Activated CD8-positive, alpha-beta memory T cell treated with anti-CD3 and anti-CD28 coated beads for 4 hours (primary cell): ENCODE measurements at places on chromosomes 2 and 18.

DNA sequence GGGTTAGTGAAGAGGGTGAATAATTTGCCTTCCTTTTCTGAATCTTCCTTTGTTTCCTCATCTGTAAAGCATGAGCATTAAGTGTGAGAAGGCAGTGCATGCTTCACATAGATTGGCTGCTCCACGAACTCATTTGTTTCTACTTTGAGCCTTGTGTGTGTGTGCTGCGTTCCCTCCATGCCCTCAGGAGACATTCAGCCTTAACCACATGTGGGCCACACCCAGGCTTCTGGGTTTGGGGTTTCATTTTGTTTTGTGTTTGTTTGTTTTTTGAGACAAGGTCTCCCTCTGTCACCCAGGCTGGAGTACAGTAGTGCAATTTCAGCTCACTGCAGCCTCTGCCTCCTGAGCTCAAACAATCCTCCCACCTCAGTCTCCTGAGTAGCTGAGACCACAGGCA is 843.3 kb downstream of the GALR1 start:
- DNase-seq = no peak

DNA sequence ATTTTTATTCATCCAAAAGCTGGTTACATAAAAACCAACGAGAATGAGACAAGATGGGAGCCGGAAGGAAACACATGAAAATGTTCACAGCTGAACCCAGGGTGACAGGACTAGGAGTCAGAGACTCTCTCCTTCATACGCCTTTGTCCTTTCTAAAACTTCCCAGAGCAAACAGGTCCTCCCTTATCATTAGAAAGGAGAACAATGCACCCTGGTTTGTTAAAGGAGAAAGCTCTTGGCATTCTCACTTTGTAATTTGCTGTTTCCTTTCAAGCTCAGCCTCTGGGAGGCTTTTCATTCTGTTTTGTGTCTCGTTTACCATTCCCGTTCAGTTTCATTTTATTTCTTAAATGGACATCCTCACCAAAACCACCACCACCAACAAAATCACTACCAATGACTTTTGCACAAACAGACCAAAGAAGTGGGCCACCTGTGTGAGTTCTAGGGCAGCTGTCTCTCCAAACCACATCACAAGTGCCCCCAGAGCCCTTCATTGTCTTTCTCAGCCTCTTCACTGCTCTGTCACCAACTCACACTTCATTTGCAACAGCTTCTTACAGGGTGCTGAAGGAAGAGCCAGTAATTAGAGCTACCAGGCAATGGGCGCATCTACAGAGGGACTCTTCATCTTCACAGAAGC is 105.3 kb downstream of the HDAC4 start:
- DNase-seq = no peak

GRCh38 chr2:106108351-106108750 is 85.8 kb downstream of the UXS1 start:
- no peak for DNase-seq

- no peak for DNase-seq
Observed at GRCh38 chr2:72183016-72183415, 35.4 kb upstream of the CYP26B1 start.

GRCh38 chr18:73831688-73832087 is 315.9 kb downstream of the FBXO15 start:
- DNase-seq = no peak

DNA sequence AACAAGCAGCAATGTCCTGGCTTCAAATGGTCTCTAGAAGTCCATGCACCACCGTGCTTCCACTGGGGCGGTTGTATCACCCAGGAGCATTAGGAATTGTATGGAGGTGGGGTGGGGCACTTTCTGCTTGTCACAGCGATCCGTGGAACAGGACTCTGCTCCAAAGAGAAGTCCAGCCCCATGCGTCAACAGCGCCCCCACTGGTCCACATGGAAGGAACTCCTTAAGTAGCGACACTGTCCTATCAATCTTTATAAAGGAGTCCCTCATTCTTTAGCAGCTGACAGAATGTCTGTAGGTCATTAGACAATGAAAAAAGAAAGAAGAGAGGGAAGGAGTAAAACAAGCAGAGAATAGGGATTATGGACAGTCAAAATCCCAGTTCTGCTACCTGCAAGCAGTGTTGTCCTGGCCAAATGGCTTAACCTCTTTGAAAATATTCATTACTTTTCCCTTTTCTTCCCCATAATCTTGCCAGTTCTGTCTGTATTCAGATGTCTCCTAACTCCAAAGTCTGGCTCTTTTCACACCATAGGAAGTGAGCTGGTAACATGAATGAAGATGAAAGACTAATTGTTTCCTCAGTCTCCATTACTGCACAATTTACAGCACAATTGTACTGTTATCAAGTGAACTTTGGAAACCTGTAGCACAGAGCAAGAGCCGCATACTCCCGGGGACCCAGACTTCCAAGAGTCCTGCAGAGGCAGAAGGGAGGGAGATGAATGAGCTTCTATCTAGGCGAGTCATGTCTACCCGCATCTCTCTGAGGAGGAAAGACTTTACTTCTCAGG is 9.9 kb downstream of the NFE2L2 start:
- DNase-seq = no peak

- DNase-seq = no peak
Observed at GRCh38 chr2:210475706-210476105, 853 bp downstream of the LANCL1 start.

DNA sequence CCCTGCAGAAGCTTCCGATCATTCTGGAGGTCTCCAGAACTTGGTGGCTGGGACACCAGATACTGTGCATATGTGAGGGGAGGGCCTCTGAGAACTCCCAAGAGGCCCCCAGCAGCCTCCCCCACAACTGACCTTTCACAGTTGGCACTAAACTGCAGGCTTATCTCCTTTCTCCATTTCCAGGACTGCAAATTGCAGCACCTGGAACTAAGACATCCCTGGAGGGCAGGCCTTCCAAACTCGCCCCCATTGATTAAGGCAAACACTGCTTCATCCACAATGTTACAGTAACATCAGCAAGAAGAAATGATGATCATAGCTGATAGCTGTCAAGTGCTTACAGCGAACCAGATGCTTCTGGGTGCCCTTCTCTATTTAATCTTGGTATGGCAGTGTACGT is 67.9 kb downstream of the TGOLN2 start:
- DNase-seq = no peak

DNA sequence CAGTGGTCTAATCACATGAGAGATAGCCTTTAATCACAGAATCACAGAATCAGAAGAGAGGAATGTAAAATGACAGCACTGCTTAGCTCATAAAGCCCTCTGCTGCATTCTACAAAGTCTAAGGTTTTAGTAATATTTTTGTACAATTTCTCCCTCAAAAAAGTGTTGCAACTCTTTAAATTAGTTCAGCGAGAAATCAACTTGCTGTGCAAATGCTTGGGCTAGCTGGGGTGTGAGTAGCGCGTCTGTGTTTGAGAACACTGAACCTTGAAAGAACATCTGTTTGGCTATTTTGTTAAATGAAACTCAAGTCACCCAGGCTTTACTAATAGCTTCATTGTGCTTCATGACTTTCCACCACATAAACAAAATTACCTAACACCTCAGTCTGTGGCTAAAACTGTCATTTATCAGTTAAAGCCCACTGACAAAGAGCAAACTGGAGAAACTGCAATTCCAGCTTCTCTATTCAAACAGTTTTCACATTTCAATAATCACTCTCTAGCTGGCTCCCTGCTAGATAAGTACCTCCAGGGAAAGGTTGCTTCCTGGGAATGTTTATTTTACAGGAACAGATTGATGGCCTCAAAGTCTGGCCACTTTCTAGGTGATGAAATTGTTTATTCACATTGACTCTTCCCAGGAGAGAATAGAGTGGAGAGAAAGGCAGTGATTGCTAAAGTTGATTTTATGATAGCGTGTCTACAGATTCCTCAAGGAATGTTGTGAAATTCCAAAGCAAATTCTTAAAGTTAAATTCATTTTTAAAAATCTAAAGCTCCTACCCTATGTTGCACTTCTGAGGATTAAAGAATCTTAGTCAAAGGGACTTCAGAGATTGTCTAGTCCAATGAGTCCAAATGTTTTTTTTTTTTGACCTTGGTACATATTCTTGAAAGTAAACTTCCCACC is 36.0 kb upstream of the STAT1 start:
- no peak for DNase-seq

DNA sequence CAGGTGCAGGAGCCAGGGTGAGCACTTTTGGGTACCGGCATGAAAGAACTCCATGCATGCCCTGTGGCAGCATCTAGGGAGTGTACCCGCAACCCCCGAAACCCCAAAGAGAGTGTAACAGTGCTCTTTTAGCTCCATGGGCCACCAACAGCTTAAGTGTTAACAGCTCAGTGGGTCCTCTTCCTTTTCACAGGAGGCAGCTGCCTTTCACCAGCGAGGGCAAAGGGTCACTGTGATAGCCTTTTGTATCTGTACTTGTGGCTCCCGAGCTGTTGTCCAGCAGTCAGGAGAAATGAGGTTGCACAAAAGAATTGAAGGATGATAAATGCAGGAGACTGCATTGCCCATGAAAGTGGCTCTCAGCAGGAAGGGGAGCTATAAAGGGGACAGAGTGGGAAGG is 1166.3 kb upstream of the ACVR2A start:
- DNase-seq = no peak

DNA sequence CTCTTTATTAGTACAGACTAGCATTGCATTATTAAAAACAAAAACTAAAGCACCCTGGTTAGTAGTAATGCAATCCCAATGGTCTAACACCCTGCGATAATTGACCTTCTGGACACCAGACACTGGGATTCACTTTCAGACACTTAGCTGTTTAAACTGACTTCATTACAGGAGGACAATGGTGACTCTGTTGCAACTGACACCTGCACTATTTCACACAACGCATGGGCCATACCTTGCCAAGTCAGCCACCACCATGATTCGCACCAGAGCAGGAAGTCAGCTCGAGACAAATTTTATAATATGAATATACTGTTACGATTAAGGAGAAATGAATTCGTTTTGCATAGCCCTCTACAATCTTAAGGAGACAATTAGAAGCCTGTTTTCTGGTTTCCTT is 150.7 kb downstream of the MEIS1 start:
- no peak for DNase-seq

GRCh38 chr18:26792661-26793060 is 72.8 kb downstream of the AQP4 start:
- no peak for DNase-seq

- no peak for DNase-seq
Observed at GRCh38 chr2:238444242-238444641, 17.5 kb downstream of the ASB1 start.

- no peak for DNase-seq
Observed at GRCh38 chr2:31031132-31031706, 107.0 kb downstream of the GALNT14 start.

GRCh38 chr2:71510196-71510807 is 56.9 kb downstream of the DYSF start:
- peak; percentile 46 for DNase-seq

- DNase-seq = no peak
Observed at GRCh38 chr2:39068299-39069135, 52.3 kb downstream of the SOS1 start.

GRCh38 chr18:57038395-57038794 is 108.5 kb upstream of the BOD1L2 start:
- DNase-seq = no peak

DNA sequence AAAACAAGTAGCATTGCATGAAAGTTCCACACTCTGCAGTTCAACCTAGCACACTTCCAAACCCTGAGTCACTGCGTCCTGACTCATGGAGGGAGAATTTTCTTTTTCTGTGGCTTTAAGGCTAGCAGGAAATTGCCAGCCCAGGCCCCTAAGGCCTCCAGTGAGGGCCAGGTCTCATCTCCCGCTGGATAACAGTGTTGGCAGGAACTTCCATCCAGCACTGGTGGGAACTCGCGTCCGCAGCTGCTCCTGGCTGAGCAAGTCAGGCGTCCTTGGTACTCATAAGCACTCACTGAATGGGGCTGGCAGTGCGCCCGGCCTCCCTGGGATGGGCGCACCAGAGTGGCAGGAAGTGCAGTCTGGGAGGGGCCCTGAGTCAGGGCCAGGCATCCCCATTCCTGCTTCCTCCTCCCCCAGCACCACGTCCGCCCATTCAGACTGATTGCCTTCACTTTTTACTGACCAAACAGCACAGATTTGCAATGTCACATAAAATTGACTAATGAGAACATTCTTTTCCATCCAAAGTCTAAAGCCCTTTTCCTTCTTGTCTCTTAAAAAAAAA is 14.3 kb downstream of the MALL start:
- DNase-seq = no peak

DNA sequence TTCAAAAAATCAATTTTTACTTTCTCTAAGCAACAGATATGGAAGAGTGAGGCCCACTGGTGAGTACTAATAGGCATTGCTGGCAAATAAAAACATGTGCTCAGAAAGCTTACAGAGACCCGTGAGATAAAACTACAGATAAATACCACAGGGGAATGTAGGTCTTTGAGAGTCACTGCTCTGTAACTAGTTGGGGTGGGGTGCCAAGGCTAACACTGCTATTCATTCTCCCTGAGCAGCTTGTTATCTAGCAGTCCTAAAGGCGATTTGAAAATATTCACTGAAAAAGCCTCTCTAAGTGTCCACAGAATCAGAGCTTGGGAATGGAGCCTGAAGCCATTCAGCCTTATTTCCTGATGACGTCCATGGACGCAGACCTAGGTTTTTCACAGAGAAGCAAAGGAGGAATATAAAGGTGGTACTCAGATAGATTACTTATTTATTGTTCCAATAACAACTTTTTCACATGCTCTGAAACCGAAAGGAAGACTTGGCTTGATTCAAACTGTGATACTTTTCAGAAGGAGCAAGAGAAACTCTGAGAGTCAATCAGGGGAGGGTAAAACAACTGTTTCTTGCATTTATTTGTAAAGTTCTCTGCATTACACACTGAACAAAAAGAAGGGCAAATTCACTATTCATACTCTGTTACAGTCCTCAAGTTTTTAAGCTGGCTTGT is 188.4 kb downstream of the PPP1R1C start:
- DNase-seq = no peak

GRCh38 chr2:174330945-174331594 is 3.7 kb upstream of the SP9 start:
- no peak for DNase-seq

- DNase-seq = no peak
Observed at GRCh38 chr18:25470062-25470461, 118.1 kb upstream of the ZNF521 start.

DNA sequence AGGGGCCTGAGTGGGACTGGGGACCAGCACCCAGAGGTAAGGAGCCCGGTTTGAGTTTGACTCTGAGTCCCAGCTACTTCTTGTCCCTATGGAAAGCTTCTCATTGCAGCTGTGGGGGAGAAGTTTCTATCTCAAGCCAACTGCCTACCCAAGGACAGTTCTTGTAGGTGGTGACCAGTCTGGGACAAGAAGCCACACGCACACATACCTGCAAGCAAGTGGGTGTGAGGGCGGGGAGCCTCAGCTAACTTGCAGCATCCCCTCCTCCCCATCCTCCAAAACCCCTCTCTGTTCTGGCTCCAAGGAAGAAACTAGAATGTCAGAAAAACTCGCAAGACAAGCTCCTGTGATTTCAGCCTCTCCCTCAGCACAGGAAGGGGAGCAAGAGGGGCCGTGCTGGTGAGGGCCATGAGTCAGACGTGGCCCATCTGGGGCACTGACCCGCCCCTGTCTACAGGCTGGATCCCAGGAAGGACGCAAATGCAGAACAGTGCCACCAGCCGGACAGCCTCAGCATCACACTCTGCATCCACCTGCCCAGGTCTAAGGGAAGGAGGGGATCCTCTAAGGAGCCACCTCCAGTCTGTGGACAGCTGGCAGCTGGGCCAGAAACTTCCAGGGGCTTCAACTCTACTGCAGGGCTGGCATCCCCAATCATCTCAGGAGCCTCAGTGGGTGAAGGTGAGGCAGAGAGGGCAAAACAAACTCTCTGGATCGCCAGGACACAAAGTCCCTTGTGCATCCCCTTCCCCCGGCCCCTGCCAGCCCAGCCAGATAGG is 103.4 kb downstream of the TNS1 start:
- DNase-seq = no peak
